Stimulated activated CD4-positive, alpha-beta T cell treated with anti-CD3 and anti-CD28 coated beads, TNF-alpha, amount 100 ng/mL, for 4 hours (primary cell): ENCODE measurements at places on chromosomes 16 and 17.

DNA sequence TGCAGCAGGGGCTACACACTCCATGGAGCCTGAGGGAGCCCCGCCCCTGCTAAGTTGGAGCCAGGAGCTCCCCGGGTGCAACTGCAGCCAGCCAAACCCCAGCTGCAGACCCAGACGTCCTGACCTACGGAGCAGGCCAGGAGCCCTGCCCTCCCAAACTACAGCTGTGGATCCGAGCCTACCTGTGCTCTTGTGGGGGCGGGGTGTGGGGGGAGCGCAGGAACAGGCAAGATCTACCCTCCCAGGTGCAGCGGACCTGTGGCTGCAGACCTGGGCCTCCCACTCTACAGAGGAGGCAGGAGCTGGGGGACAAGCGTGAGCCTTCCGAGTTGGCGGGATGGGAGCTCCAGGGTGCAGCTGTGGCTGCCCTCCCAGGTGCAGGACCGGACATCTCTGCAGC lies 29.7 kb upstream of the MYLK3 start:
- no peak for DNase-seq

- no peak for DNase-seq
Observed at GRCh38 chr16:72590151-72590937, 418.4 kb upstream of the PMFBP1 start.

DNA sequence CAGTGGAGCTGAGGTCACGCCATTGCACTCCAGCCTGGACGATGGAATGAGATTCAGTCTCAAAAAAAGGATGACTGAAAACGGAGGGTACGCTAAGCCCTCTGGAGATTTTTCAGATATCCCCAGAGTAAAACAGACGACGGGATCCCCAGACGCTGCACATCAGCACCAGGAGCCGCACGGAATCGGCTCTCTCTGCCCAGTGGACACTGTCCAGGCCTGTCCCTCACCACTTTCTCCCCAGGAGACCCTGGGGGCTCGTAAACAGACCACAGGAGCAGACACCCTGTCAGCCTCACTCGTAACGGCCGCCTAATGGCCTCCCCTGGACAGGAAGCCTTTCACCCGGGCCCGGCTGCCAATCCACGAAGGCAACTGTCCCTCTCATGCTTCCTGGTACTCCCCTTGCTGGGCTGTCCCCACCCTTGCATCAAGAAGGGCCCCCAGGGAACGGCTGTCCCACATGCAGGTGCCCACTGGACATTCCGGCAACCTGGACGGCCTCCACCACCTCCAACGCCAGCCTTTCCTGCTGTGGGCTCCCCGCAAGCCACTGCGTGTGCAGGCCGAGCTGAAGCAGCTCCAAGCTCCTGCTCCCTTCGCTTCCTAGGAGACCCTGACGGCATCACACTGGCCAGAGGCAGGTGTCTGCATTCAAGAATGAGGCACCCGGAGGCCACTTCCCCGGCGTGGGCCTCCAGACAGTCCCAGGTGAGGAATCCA lies 74.3 kb downstream of the TIMM22 start:
- no peak for DNase-seq

DNA sequence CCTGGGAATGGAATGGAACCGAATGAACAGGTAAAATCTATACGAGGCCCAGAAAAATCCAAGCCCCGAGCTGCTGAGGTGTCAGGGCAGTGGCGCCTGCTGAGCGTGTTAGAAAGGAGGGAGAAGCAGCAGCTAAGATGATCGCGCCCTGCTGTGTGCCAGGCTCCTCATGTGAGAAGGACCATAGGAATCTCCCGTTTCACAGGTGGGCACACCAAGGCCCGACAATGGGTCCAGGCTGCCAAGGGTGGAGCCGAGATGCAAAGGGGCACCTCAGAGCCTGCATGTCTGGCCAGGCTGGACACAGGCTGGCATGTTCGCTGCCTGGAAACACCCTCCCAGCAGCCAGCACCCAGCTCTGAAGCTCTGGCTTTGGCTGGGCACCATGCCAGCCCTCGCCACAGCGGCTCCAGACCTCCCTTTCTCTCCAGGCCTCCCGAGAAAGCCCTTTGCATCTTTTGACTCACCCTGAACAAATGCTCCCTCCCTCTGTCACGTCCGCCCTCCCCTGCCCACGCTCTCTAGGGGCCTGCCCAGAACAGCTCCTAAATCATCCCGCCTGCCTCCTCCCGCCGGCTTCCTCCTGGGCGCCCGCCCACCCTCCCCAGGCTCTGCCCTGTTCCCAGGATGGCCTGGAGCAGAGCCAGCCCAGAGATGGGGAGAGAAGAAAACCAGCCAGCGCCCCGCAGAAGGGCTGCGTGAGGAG lies 217.8 kb upstream of the GSE1 start:
- no peak for DNase-seq

DNA sequence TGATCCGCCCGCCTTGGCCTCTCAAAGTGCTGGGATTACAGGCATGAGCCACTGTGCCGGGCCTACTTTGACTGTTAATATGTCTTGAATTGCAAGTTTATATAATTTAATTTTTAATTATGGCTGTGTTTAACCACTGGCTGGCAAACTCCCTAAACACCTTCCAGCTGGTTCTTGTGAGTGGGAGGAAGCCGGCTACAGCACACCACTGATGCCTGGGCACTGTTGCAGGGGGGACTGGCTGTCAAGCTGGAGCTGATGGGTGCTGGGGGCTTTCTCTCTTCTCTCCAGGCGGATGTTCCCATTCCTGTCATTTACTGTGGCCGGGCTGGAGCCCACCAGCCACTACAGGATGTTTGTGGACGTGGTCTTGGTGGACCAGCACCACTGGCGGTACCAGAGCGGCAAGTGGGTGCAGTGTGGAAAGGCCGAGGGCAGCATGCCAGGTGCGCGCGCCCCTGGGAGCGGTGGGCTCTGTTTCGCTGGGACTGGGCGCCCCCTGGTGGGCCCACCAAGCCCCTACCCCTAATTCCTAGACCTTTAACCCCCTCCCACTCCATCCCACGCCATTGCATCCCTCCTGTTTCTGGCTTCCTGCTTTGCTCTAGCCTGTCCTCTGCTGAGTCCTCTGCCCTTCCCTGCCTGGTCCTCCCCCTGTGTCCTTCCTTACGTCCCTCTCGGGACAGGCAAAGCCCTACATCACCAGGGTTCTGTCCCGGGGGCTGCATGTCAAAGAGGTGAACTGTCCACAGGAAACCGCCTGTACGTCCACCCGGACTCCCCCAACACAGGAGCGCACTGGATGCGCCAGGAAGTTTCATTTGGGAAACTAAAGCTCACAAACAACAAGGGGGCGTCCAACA lies 9.5 kb downstream of the TBX21 start:
- no peak for DNase-seq

- DNase-seq: no peak
Observed at GRCh38 chr16:57623251-57624043, 5.0 kb upstream of the ADGRG1 start.

DNA sequence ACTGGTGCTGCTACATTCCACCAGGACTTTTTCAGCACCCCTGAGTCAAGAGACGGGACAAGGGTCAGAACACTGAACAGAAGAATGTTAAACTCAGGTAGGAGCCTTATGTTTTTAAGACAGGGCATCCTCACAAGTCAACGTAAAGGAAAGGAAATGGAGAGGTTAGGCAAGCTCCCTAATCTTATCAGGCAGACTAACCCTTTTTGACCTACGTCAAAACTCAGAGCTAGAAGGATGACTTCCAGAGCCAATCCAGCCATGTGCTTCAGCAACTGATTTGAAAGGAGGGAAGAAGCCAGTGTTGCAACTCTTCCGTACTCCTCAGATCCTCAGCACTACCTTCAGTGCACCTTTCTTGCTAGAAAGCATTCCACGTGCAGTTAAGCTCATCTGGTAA lies 46.8 kb downstream of the REXO5 start:
- no peak for DNase-seq

DNA sequence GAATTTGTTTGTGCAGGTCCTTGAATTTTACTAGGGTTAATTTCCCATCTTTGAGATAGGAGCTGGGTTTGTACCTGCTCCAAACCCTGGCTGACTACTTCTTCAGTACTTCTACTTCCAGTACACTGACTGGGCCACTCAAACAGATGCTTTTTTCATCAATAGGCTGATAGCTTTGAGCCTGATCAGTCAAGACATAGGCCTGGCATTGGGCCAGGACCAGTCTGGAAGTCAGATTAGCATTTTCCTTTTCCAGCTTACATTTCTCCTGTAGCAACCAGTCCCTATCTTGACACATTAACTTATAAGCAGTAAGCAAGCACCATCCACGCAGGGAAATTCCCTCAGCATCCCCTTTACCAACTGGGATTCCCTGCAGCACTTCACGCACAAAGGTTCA lies 7.5 kb upstream of the TMEM101 start:
- DNase-seq: no peak

DNA sequence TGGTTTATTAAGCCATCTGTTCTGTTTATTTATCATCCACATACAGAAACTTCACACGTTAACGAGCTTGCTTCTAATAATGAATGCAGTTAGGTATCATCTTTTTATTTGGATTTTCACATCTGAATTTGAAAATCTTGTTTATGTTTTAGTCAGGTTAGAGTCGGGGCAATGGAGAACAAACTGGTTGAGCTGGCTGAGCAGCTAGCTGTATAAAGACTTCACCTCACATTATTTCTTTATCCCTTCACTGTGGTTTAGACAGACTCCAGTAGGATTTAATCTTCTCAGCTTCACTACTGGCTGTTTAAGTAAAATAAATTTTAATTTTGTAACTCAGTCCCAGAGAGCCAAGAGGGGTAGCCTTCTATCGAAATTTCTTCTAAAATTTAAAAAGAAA lies 415.9 kb downstream of the RBFOX1 start:
- no peak for DNase-seq

DNA sequence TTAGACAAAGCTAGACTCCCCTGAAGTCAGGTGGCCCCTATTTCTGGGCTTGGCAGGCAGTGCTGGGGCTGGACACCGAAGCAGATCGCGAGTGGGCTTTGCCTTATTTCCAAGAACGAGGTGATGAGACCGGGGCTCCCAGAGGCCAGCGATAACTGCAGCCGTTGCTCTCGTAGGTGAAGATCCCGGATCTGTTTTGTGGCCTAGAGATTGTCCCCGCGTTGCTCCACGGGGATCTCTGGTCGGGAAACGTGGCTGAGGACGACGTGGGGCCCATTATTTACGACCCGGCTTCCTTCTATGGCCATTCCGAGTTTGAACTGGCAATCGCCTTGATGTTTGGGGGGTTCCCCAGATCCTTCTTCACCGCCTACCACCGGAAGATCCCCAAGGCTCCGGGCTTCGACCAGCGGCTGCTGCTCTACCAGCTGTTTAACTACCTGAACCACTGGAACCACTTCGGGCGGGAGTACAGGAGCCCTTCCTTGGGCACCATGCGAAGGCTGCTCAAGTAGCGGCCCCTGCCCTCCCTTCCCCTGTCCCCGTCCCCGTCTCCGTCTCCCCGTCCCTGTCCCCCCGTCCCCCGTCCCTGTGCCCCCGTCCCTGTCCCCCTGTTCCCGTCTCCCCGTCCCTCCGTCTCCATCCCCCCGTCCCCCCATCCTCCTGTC lies 1.5 kb upstream of the TBCD start:
- no peak for DNase-seq

GRCh38 chr17:80279895-80280294 lies 19.2 kb downstream of the RNF213 start:
- DNase-seq: no peak

DNA sequence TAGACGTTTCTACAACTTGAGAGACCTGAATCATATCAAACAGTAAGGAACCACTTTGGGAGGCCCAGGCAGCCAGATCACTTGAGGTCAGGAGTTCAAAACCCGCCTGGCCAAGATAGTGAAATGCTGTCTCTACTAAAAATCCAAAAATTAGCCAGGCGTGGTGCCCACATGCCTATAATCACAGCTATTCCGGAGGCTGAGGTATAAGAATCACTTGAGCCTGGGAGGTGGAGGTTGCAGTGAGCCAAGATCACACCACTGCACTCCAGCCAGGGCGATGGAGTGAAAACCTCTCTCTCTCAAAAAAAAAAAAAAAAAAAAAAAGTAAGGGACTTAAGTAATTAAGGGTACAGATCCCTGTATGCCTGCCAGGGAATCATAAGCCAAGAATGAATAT lies 103.4 kb upstream of the NUDT7 start:
- DNase-seq: no peak

DNA sequence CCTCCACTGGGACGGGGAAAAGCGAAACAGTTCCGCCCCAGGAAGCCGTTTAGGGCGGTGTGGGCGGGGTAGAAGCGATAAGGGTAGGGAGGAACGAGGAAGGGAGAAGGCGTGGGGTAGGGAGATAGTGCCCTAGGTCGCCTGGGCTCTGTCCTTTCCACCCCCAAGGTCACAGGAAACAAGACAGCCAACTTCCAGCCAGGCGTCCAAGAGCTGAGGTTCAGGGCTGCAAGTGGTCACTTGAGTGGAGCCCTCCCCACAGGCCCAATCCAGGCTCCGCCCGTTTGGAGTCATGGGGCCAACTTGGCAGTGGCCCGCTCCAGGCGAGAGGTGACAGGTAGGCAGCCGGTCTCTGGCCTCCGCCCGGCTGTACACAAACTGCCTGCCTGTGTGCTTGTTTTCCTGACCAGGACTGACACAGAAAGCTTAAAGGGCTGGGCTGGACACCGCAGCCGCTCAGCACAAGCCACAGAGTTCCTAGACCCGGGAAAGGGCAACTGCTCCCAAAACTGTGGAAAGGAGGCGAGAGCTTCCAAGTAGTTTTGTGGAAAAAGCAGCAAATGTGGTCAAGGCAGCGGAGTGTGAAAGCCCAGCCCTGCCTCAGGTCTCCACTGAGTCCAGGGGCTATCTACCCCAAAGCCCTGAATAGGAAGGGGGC lies at the start of gene RILP:
TSS of gene RILP (minus strand) at position 23 of the 658 bp plus-strand sequence. CDS start 62 bp downstream, outside the sequence.
- DNase-seq: no peak

DNA sequence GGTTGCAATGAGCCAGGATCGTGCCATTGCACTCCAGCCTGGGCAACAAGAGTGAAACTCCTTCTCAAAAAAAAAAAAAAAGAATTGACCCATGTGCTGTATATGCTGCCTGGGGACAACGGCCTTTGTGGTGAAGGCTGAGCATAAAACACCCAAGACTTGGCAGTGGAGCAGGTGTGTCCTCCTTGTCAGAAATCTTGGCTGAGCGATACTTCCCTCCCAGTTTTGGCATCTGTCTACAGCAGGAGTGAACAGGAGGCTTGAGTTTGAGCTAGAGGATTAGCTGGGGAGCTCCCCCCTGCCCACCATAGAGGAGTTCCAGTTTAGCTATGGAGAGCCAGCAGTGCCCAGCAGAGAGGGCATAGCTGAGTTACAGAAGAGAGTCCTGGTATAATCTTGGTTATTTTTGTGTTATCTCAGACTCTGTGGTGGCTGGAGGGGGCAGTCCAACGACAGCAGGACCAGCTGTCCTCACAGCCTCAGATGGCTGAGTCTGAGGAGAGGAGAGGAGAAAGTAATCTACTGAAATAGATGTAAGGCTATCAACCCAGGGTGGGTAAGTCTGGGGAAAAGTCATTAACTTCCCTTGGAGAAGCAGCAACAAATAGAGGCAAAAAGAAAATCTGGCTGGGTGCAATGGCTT lies 18.4 kb downstream of the SP2 start:
- no peak for DNase-seq
